ENCODE measurements at places on chromosomes 7 and 10.

DNA sequence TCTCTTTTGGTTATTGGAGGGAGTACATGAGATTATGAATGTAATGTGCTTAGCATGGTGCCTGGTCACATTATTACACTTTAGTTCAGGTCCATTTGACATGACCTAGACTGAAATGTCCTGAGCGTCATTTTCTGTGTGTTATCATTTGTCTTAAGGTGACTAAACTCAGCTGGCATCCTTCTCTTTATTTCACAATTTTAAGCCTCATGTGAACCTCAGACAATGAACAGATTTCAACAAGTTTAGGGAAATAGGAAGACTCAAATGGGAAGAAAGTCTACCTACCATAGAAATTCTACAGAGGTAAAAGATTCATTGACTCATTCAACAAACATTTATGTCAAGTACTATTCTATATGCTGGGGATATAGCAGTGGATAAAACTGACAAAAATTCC, 70.2 kb upstream of the EXOC6 start:
- no peak for DNase-seq

DNA sequence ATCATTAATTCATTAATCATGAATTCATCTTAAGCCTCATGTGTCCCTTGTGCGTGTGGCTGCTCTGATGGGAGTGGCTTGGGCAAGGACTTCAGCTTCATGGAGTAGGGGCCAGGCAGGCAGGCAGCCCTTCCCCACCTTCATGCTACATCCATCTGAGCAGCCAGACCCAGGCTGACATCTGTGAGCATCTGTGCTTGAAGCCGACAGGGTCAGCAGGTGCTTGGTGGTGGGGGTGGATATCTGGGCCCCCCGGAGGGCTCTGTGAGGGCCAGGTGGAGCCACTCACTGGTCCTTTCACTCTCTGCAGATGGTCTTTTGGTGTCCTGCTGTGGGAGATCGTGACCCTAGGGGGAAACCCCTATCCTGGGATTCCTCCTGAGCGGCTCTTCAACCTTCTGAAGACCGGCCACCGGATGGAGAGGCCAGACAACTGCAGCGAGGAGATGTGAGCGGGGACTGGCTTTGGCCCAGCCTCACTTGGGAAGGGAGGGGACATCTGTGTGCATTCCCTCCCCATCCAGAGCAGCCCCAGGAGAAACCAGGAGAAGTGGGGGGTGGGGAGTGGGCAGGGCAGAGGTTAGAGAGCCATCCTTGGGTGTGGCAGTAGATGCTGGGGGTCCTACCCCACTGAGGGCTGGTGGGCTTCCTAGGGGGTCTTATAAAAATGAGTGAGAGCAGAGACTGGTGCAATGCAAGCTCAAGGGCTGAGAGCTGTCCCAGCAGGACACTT, 14.7 kb upstream of the CSGALNACT2 start:
- no peak for DNase-seq

GRCh38 chr10:6885284-6885683, 305.2 kb upstream of the PRKCQ start:
- no peak for DNase-seq

- no peak for DNase-seq
Observed at GRCh38 chr7:102063690-102064180, 222.9 kb upstream of the SH2B2 start.

DNA sequence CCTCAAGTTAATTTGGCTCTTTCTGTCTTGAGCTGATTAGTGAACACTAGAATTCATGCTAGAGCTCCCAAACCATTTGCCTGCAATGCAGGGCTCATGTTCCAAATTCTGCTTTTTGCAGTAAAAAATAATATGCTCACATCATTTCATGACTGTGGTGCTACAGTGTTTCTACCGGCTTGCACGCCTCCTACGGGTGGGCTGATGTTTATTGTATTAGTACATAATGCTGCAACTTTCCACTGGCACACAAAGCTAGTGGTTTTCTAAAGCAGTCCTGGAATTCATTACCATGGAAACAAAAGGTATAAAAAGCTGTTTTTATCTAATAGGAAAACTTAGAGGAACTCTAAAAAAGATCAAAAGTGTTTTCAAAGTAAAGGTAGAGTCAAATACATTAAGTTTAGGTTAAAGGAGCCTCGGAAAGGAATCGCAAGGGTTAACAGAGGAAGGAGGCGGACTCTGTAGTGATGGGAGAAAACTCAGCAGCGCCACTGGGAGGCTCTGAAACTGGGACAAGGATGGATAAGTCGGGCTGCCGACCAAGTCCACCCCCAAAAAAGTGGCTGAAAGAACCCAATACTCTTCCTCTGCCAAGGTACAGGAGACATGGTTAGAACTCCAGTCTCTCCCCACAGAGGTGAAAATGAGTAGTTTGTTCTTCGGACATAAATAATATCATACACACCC, 25.9 kb downstream of the GRM8 start:
- DNase-seq = no peak

DNA sequence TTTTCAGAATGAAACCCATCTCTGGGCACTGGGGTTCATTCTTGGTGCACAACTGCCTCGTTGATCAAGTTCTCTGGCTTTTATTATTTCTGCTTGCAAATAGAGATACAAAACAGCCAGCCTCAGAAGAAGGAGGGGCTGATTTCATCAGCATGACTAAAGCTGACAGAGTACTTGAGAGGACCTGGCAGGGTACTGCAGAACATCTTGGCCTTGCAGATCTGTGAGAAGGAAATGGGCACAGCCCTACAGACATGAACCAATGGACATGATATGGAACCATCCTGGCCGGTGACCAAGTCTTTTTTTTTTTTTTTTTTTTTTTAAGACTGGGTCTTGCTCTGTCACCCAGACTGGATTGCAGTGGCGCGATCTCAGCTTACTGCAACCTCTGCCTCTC, 240.6 kb downstream of the VTI1A start:
- DNase-seq = no peak

DNA sequence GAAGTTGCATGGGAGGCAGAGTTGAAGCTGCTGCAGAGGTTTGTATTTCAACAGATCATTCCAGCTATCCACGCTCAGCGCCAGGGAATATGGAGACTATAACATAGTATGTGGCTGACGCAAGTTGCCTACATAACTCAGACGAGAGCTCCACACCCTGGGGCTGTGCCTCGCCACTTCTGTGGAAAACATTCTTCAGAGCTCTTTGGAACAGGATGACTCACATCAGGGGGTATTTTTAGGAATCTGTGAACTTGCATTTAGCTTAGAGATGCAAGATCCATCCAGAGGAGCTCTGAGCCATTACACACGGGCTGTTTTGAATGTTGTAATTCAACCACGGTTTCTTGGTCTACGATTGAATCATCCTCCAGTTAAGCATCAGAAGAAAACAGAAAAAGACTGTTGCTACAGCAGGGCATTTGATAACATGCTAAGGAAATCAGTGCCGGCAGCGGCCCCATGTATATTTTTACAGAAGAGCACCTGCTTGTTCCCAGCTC, 481.5 kb upstream of the AKR1E2 start:
- no peak for DNase-seq

GRCh38 chr10:108452533-108452932, 1288.0 kb upstream of the SORCS1 start:
- DNase-seq = no peak

DNA sequence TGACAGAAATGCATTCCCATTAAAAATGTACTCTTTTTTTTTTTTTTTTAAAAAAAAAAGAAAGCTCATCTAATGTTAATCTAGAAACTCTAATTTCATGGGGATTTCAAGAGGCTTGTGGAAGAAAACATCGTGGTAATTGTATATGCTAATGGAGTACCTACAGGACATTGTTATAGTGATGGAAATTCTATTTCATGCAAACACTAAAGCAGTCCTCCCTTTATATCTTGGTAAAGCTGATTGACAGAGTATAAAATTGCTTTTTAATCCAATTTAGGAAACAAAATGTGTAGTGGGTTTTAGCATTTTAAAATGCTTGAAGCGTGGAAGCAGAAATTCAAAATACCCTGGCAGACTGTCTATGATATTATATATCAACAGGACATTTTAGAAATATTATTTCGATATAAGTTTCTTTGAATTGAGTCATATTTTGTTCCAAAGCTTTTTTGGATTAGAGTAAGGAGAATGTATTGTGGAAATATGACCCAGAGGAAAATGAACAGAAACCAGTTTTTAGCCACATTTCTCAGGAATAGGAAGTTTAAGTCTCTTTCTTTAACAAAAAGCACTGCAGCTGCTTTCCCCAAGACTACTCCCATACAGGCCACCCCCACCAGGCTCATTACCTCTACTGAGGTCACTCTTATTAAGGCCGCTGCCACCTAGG, 121.9 kb downstream of the WNT2 start:
- no peak for DNase-seq

GRCh38 chr10:12387561-12388210, 38.3 kb downstream of the CAMK1D start:
- no peak for DNase-seq

DNA sequence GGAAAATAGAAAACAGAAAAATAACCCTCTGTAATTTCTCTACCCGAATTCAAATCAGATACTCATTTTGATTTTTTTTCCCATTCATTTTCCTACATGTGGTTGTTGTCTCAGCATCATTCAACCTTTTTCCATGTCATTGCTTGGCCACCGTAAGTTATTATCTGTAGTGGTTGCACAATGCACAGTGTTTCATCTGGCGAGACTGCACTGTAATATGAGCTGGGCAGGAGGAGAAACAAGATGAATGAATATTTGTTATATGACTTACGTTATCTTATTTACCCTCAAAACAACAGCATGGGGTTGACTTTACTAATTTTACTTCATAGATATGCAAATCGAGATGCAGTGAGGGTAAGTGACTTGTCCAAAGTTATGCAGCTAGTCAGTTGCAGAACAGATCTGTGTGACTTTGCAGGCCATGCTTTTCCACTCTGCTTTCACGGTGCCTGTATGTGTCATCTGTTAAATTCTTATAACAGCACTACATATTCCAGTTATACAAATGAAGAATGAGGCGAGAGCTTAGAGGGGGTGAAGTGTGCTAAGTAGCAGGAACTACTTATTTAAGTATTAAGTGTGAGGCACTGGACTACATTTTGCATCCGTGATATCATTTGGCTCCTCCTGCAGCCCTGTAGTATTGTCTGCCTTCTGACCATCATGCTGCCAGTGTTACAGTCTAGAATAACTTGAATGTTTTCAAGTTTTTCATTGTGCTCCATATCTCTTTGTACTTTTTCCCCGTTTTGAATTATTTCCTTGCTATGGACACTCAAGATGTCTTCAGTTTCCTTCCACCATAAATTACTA, 56.7 kb downstream of the ZMYND11 start:
- no peak for DNase-seq

DNA sequence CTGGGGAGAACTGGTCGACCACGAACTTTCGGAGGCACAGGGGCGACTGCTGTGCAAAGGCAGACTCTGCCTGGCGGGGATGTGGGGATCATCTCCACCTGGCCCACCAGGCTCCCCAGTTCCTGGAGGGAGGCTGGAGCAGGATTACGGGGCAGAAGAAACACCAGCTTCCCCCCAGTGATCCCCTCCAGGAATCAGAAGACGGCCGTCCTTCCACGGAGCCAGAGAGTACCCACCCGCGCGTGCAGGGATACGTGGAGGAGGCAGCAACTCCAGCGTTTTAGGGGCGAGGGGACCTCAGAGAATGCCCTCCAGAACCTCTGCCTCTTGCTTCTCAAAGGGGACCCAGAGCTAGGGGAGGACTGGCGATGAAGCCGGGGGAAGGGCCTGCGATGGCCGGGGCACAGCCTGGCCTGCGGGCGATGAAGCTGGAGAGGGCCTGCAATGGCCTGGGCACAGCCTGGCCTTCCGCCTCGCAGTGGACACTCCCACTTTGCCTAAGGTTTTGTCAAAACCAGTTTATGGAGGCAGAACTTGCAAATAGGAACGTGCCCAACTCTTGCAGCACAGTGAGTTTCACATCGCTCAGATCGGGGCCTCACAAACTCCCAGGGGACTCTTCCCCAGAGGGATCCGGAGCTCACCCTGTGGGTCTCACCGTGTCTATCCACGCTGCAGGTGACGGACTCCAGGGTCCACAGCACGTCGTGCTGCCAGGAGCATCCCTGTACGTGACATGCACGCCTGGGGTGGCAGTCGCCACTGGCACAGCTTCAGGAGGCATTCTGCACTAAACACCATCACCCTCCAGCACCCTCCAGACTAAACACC, 77.9 kb upstream of the PDGFA start:
- DNase-seq = no peak

GRCh38 chr7:77822269-77822668, 23.7 kb downstream of the PHTF2 start:
- DNase-seq = no peak

- DNase-seq = no peak
Observed at GRCh38 chr7:82273886-82274285, 169.7 kb downstream of the CACNA2D1 start.

DNA sequence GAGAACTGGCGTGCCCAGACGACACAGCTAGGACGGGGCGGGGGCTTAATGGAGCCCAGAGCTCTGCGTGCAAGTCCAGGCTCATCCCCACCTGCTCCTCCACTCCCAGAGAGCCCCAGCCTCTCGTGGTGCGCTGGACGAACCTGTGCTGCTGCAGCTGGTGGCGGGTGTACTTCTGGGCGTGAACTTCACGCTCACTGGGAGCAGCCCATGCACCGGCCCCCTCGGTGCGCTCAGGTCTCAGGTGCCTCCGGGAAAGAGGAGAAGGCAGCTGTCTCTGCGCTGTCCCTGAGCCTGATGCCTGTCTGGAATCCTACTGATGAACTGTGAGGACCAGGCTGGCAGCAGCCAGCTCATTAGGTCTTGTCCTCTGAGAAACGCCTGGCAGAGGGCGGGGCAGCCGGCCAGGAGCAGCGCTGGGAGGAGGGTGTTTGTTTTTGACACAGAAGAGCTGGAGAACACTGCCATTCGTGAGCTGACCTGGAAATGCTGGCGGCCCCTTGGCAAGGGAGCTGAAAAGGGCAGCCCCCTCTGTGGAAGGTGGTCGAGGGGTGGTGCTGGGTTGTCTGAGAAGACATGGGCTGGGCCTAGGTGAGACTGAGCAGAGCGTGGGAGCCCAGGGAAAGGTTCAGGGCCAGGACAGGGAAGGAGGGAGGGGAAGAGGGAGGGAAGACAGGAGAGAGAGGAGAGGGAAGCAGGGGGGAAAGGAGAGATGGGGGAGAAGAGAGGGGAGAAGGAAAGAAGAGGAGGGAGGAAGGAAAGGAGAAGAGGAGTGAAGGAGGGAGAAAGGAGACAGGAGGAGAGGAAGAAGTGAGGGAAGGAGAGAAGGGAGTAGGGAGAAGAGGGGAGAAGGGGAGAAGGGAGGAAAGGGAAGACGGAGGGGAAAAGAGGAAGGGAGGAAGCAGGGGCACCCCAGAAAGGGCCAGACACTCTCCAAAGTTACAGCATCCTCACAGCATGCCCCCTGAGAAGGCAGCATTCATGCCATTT, 53.5 kb upstream of the TNS3 start:
- DNase-seq = no peak

GRCh38 chr7:115822380-115822779, 208.2 kb downstream of the TFEC start:
- DNase-seq = no peak

DNA sequence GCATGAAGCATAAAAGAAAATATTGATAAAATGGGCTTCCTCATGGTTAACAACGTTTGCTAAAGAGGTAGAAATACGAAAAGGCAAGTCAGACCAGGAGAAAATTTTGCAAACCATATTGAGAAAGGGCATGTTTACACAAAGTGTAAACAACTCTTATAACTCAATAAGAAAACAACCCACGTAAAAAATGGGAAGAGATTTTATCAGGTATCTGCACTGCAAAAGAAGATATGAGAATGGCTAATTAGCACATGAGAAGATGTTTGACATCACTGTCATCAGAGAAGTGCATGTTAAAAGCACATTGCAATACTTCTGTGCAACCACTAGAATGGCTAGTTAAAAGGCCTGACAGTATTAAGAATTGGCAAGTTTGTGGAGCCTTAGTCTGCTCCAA, 99.5 kb downstream of the VPS50 start:
- no peak for DNase-seq

All from activated CD4-positive, CD25-positive, alpha-beta regulatory T cell treated with anti-CD3 and anti-CD28 coated beads, Interleukin-2, amount 50 U/mL, for 72 hours (primary cell).